ENCODE measurements at places on chromosomes 1 and 21.
A peak's percentile ranks its signal among the peaks of the same experiment; 100 is the strongest.

- no peak for DNase-seq
These were observed 13.2 kb upstream of the SLC2A1 start for GRCh38 chr1:42971841-42972291.

GRCh38 chr1:170196490-170197236, 50.9 kb downstream of the NTMT2 start:
- DNase-seq = no peak

DNA sequence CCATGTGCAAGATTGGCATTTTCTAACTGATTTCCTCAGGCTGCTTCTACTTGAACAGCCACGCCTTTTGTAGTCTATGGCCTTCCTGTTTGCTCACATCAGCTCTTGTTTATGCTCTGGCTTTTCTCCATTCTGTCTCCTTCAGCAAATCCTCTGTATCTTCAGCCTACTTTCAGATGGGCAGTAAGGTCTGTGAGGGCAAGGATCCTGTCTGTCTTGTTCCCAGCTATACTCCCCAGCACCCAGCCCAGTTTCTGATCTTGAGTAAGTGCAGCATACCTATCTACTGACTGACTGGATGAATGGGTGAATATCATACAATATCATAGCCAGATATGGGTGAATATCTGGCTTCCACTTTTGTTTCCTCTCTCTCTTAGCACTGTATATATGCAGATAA, 438.1 kb downstream of the LMO4 start:
- DNase-seq = no peak

DNA sequence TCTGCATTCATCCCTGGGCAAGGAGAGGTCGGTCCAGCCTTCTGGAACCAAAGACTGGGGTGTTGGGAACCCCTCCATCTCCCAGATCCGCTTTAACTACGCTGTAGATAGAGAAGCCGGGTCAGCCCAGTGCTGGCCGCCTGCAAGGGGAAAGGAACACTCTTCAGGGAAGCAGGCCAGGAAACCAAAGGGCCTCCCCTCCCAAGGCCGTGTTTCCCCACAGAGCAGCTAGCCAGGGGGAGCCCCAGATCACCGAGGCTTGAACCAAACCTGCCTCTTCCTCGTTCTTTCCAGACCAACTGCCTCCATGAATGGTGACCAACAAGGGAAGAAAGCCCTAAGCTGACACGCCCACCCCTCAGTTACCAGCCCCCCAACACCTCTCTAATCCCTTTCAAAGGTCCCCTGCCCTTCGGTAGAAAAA, 1.2 kb upstream of the CHD5 start:
- no peak for DNase-seq

- peak; percentile 38 for DNase-seq
These were observed 9.1 kb downstream of the SGIP1 start for GRCh38 chr1:66542811-66543767.
